ENCODE measurements at places on chromosomes 12 and 14.

DNA sequence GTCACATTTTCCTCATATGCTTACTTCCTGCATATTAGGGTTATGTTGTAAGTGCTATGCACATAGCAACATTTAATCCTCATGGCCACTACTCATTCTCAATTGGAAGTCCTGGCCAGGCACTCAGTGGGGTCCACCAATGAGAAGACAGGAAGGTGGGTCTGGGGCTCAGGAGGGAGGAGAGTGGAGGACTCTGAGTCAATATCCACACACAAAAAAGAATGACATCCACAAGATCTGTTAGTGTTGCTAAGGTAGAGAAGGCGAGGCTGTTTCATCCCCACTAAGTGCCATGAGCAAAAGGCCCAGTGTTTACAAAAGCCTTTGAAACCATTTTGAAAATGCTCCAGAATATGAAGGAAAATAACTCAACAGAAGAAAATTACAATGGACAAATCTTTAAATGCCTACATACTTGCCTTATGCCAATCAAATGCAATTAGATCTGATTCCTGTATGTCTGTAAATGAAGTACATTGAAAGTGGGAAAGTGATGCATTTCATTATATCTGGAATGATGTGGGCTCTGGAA lies 53.9 kb downstream of the EID3 start:
- no peak for DNase-seq

DNA sequence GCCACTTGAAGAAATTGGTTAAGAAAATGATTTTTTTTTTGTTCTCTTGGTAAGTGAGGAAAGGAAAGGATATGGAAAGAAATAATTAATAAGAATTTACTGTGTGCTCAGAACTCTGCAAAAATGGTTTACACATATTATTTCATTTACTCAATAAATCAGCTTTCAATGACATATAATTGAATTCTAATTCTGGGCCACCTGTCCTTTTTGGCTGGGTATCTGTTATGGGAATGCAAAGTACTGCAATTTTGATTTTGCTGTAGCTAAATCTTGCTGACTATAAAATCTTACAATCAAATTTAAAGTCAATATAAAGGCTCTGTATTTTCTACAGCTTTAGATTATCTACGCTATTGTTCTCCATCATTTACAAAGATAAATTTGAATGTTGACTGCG lies 147.1 kb downstream of the GRIP1 start:
- no peak for DNase-seq

- peak; percentile 82 for DNase-seq
Measured at GRCh38 chr14:106564058-106564643, 1037.8 kb downstream of the TMEM121 start.

DNA sequence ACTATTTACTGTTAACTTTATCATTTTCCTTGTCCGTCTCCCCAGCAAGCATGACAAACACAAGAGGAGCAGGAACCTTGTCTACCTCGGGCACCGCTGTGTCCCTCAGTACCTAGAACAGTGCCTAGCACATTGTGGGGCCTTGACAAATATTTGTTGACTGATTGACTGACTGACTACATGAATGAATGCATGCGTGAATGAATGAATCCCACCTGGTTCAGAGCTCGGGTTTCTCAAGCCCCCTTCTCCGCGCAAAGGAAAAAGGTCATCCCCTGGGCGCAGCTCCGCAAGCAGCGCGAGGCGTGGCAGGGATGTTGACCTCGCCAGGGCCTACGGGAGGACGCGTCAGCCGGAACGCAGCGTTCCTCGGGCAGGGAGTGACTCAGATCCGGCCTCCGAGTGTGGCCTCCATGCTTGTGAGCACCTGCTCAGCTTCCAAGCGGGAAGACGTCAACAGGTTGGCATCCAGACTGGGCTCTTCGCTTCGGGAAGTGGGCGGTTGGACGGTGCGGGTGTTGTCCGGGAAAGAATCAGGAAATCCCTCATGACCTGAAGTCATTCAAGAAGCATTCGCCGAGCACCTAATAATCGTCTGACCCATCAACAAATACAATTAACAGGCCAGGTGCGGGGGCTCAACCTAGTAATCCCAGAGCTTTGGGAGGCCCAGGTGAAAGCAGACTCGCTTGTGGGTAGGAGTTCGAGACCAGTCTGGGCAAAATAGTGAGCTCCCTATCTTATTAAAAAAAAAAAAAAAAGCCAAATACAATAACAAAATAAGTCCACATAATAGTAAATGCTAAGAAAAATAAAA lies 13.9 kb upstream of the UBC start:
- DNase-seq, result no peak

- no peak for DNase-seq
Measured at GRCh38 chr12:68883151-68883550, 49.8 kb downstream of the CPM start.

DNA sequence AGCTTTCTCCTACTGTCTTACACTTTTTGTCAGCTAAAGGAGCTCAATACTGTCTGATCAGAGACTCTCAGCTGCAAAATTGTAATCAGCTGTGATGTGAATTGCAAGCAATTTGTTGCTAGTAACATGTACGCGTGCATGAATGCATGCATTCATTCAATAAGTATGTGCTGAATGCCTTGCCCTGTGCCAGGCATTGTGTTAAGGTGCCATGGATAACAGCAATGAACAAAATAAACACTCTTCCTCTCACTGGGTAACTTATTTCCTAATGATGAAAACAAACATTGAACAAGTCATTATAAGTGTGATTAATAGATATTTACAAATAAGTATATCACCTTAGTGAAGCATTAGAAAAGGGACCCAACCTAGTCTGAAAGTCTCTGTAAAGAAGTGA lies 163.2 kb upstream of the ARID2 start:
- DNase-seq, result no peak

DNA sequence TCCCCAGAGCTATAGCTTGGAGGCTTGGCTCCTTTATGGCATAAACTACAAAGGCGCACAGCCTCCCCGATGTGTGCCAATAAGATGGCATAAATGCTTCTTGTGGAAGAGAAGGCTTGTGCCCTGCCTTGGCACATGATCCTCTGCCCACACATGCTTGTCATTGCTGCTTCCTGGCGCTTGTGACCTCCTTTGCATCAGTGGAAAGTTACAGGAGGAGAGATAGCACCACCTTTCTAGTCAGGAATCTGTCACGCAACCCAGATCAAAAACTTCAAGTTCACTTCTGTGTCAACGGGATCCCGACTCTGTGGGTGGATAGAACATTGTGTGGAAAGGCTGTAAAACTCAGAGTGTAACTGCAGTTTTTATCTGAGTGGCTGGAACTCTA lies 183.8 kb upstream of the HIF1A start:
- DNase-seq, result no peak

GRCh38 chr14:22478670-22479069 lies 110.4 kb downstream of the DAD1 start:
- no peak for DNase-seq

DNA sequence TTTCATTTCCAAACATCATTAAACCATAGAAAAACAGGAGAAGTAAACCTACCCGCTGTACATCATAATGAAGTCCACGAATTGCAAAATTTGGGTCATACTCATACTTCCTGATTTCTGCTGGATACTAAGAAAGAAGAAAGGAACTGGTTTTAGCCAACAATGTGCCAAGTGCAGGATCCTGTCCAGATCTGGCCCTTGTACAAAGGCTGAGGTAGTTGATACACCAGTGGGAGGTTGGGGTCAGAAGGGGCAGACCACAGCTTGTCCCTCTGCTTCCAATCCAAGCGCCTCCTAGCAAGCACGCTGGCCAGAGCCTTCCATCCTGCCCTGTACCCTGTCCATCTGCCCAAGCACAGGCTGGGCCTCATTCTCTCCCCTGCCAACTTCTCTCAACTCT lies 34.2 kb downstream of the NT5DC3 start:
- DNase-seq, result no peak

DNA sequence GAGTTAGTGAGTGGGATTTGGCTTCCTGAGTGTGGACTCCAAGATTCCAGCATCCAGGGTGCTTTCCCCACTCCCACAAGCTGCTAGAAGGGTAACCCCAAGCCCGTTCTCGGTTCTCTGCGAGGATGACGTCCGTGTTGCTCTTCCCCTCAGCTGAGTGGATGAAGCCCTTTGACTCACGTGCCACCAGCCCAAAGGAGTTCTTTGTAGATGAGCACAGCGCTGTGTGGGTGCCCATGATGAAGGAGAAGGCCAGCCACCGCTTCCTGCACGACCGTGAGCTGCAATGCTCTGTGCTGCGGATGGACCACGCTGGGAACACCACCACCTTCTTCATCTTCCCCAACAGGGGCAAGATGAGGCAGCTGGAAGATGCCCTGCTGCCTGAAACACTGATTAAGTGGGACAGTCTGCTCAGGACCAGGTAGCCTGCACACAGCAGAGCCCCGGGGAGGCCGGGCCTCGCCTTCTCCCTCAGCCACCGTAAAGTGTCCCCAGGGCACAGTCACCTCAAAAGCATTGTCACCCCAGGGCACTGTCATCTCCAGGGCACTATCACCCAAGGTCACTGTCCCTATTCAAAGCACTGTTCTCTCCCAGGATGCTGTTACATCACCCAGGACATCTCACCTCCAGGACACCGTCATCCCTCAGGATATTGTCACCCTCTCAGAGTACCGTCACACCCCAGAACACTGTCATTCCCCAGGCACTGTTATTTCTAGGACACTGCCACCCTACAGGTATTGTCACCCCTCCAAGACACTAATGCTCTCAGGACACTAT lies 31.3 kb downstream of the SERPINA3 start:
- DNase-seq, result no peak

- no peak for DNase-seq
Measured at GRCh38 chr12:47097276-47097896, 17.6 kb upstream of the AMIGO2 start.

- DNase-seq, result peak; percentile 14
Measured at GRCh38 chr12:121574025-121574424, 6.8 kb downstream of the KDM2B start.

- peak; percentile 75 for DNase-seq
Measured at GRCh38 chr12:71685914-71686657, at the start of gene TMEM19. TSS of gene TMEM19 (plus strand) at chr12:71686082. CDS start at chr12:71686681, 599 bp downstream.

GRCh38 chr14:29652571-29652970 lies 275.1 kb downstream of the PRKD1 start:
- DNase-seq, result no peak

GRCh38 chr14:105646175-105646574 lies 119.8 kb downstream of the TMEM121 start:
- no peak for DNase-seq

DNA sequence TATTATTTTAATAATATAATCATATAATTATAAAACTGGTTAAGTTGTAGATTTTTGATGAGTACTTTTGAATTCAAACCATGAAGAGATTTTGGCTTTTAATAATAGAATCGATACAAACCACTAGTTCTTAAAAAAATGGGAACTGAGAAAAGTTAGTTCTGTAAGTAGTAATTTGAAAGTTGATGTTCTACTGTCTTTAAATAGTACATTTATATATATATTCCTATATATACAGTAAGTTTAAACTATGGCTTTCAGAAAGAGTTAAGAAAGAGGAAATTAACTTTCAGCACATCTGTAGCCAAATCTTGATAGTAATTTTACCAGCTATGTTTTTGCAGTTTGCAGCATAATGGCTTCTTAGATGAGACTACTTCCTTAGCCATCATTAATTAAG lies 7.8 kb downstream of the LRRK2 start:
- no peak for DNase-seq

All from NCI-H526 (cell line).